Stimulated activated CD8-positive, alpha-beta memory T cell treated with anti-CD3 and anti-CD28 coated beads, Interleukin-2, amount 100 ng/mL, for 48 hours (primary cell): ENCODE measurements at places on chromosomes 12 and 14.

- DNase-seq, result no peak
These were observed 9.1 kb upstream of the CARMIL3 start for GRCh38 chr14:24042746-24043145.

- no peak for DNase-seq
These were observed 217.8 kb downstream of the KIF26A start for GRCh38 chr14:104356020-104356737.

DNA sequence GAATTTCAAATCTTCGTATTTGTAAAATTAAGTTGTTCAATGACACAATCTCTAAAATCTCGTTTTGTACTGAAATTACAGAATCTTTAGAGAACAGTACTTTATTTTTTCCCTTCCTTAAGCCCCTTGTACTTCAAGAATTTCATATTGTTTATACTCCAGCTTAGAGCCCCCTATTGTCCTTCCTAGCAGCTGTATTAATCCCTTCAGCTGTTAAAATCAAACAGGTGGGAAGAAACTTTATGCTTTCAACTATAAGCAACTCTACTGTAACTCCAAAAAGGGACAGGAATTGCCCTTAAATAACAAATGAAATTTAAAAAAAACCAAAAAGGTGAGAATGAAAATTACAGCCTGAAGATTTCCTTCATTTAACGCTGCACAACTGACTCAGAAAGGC is 1.7 kb downstream of the NACA start:
- no peak for DNase-seq

GRCh38 chr12:72368298-72368697 is 96.1 kb downstream of the TRHDE start:
- DNase-seq, result no peak

DNA sequence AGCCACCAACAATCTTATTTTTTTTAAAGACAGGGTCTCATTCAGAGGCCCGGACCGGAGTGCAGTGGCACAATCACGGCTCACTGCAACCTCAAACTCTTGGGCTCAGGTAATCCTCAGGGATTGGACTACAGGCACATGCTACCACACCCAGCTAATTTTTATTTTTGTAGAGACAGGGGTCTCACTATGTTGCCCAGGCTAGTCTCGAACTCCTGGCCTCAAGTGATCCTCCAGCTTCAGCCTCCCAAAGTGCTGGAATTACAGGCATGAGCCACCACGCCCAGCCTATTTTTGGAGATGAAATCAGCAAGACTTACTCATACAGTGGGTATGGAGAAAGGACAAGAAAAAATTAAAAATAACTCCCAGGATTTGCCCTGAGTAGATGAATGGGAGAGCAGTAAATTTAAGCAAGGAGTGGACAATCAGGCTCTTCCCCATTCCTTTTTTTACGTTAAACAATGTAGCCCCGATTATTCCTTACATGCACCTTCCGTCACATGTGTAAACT is 13.2 kb downstream of the FMNL3 start:
- no peak for DNase-seq

- no peak for DNase-seq
These were observed 96.6 kb downstream of the SPTSSA start for GRCh38 chr14:34365309-34365915.

DNA sequence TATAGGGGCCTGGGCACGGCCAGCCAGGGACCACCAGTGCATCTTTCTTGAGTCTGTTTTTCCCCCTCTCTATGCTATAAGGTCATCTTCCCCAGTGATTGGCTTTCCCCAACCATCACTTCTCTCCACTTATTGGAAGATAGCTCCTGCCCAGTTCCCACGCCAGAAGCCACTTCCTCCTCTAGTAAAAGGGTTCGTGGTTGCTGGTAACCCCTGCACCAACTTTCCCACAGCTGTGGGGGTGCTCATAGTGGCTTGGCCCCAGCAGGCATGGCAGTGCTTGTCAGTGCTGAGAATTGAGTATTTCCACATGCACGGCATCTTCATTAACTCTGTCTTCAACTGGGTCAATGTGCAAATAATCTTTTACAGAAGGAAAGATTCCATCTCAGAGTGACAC is 215.4 kb downstream of the FOXN3 start:
- no peak for DNase-seq

DNA sequence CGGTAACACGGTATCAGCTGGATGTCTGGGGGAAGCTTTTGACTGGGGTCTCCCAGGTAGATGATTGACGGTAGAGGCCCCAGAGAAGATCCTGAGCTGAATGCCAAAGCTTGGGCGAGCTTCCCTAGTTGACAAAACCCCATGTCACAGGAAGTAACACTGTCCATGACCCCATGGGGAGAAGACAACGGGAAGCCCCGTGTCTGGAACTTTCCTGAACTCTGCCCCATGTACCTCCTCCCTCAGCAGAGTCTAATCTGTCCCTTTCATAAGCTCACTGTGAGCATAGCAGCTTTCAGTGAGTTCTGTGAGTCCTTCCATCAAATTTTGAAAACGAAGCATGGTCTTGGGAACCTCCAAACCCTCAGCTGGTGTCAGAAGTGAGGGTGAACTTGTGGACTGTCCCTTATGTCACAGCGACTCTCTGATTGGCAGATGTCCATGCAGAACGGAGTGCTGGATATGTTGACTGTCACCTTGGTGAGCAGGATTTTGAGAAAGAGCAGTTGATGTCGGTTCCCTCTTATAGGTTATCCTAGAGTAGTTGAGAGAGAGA is 29.7 kb upstream of the BEGAIN start:
- DNase-seq, result no peak

- DNase-seq, result no peak
These were observed 26.5 kb downstream of the NUAK1 start for GRCh38 chr12:106112145-106112821.

DNA sequence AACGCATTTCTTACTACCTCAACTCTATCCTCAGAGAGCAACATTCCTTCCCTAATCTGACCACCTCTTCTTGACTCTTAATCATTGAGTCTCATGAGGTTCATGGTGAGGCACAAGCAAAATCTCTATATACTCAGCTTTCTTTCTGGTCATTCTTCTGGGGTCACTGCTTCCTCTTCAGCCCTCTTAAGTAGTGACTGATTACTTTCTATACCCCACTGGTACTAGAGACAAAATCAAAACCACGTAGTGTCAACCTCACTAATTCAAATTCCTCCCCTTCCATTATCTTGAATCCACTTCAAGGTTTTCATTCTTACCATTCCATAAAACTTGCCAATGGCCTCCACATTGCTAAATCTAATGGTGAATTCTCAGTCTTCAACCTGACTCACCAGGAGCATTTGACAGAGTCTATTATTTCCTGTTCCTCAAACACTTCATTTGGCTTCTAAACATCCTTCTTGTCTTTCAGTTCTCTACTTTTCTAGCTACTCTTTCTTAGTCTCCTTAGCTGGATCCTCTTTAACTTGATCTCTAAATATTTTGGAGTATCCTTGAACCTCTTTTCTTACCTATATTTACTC is 6.8 kb downstream of the WDHD1 start:
- no peak for DNase-seq

DNA sequence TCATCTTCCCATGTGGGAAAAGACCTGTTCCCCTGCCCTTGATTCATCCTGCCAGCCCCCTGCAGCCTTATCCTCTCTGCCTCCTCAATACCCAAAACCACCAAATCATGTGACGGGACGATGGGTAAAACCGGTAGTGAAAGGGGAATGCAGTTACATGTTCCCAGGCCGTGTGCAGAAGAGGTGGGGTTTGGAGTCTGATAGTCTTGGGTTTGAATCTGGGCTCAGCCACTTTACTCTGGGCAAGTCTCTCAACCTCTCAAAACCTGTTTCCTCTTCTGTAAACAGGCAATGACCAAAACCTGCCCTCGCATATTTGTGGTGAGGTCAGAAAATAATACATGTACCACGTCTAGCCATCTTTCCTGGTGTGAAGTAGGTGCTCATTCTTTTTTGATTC is 123.0 kb downstream of the PLXNC1 start:
- no peak for DNase-seq

DNA sequence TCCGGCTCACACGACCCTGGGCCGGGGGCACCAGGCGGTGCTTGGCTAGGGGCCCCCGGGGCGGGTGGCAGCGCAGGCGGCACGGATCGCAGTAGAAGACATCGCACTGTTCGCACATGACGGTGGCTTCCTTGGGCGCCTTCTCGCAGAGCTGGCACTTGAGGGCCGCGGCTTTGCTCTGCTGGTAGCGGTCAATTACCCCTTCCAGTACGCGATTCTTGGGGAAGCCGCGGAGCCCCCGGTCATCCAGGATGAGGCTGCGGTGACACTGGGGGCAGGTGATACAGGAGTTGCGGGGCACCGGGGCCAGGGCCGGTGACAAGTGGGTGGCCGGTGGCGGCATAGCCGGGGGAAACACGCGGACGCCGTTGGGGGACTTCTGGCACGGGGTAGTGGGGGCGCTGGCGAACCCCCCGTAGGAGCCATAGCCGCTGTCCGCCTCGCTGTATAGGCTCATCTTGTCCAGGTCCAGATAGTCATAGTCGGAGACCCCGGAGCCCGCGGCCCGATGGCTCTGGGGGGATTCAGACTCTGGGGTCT is 553 bp downstream of the TRIM9 start:
- DNase-seq, result no peak

GRCh38 chr12:105740970-105741725 is 397.6 kb downstream of the NUAK1 start:
- DNase-seq, result no peak

GRCh38 chr14:104930526-104931303 is 6.0 kb downstream of the PLD4 start:
- no peak for DNase-seq

DNA sequence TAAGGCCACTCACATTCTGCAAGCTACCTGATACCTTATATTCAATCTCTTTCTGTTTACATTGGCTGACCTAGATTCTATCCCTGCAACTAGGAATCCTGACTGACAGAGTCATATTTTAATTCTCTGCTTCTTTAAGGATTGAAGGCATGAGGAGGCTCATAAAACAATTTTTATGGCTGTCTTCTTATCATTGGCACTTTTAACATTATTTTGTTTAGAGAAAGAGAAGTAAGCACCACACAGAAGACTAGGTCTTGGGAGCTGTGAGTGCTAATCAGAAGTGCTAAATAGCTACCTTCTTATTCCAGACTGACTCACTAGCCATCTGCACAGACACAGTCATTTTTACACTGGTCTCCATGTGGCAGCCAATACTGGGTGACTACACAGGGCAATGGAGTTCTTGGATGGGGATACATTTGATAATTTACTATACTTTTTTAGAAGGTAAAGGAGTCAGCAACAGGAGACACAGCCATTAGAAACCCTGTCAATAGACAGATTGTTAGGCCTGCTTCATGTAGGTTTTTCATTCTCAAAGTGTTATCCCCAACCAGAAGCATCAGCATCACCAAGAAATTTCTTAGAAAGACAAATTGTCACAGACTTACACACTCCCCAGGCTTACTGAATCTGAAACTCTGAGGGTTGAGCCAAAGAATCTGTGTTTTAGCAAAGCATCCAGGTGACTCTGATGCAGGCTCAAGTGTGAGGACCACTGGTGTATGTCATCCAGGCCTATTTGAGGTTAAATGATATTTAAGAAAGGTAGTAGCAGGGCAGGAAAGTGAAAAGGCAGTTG is 214.1 kb downstream of the DUSP6 start:
- DNase-seq, result no peak

GRCh38 chr14:55843718-55844403 is 263.9 kb downstream of the KTN1 start:
- no peak for DNase-seq

DNA sequence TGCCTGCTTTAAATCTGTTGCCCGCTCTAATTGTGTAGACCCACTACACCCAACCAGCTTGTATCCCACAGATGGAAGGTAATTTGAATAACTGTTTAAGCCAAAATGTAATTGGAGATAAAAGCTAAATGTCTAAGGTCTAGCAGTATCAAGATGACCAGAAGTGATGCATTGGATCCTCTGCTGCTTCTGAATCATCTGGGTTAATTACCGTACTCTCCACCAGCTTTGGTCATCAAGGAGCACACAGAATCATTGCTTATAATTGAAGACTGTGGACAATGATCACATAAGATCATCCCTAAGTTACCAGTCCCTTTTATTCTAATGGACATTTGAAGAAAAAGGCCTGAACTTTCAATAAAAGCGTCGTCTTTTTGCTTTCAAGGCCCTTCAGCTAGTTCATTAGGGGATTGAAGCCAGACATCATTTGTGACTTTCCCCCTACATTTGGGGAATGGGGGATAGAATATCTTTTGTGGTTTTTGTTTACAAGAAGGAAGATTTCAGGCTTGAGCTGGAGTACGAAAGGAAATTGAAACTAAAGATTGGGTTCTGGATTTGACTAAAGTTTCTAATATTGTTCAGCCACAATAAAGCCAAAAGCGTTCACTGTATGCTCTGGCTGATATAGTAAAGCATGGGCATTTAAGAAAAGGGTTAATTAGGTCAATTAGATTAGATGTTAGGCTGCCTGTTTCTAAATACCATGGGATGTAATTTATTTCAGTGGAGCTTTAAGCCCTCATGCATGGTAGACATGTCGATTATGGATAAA is 123.2 kb downstream of the CHST11 start:
- DNase-seq, result no peak

GRCh38 chr12:12372946-12373722 is 16.3 kb downstream of the BORCS5 start:
- no peak for DNase-seq

DNA sequence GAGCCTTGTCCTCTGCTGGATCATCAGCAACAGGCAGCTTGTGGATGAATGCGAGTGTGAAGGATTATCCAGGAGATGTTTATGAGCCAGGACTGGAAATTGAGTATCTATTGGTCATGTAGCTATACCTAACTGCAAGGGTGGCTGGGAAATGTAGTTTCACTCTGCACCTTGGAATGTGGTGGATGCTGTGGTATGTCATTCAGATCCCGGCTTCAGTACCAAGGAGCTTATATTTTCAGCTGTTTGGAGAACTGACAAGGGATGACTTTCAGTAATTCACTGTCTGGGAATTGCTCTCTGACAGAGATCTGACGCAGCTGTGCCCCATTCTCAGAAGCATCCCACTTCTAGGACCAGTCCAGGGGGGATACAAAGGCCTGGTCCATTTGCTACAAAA is 792.3 kb upstream of the NOVA1 start:
- no peak for DNase-seq

- no peak for DNase-seq
These were observed 121.6 kb downstream of the TMEM121 start for GRCh38 chr14:105647784-105648608.
